ENCODE measurements at places on chromosomes 2 and 18.

- no peak for DNase-seq
These were observed 88.0 kb downstream of the ITGB1BP1 start for GRCh38 chr2:9335322-9335832.

DNA sequence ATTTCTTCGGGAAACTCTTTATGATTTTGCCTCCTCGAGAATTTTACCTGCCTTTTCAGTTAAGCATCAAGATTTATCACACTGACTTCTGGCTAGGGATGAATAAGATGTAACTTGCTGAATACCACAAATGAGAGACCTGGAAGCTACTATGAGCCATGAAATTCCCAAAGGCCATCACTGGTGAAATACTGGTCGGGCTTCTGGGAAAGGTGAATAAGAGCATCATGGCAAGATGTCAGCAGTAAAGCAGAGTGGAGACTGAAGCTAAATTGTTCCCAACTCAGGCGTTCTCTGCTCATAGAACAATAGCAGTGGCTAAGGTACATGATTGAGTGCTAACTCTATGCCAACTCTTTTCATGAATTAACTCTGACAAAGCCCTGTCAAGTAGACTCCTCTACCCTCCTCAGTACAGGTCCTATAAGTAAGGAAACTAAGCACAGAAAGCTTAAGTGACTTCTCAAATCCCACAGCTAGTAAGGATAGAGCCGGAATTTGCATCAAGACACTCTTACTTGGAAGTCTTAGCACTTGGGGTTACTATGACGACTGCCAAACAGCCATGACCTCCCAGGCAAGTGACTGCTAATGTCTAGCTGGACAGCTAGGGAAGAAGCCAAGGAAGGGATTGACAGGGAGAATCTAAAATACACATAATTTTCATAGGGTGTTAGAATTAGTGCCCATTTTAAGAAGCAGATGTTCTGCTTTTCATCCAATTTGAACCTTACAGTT, 22.7 kb upstream of the DSC3 start:
- no peak for DNase-seq

DNA sequence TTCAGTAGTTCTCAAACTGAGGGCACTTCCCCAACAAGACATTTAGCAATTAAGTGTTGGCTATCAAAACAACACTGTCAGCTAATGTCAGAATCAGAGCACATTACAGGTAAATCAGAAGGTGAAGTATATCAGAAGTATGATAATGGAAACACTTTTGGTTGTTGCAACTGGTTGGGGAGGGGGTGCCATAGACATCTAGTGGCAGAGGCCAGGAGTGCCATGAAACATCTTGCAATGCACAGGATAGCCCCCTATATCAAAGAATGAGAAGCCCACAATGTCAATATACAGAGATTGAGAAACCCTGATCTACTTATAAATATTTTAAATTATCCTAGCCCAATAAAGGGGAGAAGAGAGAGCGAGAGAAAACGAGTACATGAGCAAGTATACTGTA, 4.9 kb upstream of the XPO1 start:
- DNase-seq = no peak

DNA sequence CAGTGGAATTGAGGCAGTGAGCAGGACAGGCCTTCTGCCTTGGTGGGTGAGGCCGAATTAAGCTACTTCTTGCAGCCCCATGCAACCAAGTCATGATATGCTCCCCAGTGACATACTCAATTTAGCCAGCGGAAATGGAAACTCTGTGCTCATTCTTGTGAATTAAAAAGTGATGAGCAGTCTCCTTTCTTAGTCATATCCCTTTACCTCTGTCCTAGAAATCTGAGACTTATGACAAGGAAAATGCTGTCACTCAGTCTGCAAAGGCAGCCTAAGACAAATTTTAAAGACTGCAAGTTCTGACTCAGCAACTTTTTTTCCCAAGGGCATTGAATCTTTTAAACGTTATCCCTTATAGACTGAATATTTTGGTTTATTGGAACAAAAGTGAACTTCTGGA, 218.2 kb downstream of the SH3BP4 start:
- no peak for DNase-seq

- no peak for DNase-seq
These were observed 86.5 kb downstream of the CDCA7 start for GRCh38 chr2:173441222-173441621.

DNA sequence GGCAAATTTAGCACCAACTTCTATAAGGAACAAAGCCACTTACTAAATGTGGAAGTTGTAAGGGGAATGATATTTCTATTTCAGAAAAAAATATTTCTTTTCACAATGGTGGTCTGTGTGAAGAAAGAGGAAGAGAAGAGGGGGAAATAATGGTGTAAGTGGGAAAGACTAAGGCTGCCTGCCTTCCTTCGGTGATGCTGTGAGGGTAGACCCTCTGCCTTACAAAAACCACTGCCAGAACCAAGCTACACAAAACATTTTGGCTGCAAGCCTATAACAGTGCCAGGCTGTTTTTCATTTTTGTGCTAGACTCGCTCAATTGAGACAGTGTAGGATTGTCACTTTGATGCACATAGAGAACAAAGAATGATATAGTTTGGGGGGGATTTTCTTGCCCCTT, 286.6 kb downstream of the ZEB2 start:
- no peak for DNase-seq

DNA sequence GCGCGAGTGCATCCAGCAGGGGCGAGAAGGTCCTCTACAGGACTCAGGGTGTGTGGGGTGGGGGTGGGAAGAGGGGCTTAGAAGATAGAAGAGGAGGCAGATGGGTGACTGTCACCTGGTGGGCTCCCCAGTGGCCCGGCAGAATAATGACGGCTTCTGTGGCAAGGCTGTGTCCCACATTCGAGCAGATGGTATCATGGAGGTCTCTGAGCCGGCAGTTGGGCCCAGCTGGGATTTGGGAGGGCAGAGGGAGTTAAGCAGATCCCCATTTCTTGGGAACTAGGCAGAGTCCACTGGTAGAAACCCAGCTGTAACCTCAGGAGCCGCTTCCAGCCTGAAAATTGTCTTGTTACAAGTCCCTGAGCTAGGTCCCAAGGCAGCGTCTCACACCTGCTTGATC, 28.4 kb upstream of the DTNB start:
- DNase-seq = no peak

- DNase-seq = no peak
These were observed 239.2 kb upstream of the HS6ST1 start for GRCh38 chr2:128557831-128558241.

DNA sequence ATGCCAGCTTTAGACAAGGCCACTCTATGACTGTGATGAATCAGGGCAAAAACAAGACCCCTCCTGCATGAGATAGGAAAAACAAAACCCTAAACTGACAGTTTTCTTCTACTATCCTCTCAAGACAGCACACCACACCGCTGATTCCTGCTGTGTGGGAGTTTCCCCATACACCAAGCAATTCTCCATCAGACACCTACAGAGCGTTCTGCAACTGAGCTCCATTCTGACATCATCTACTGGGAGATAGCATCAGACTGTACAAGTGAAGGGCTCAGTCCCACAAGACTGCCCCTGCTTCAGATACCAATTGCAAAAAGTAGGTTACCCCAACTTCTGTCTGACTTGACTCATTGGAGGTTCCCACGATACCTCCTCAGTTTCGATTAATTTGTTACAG, 130.6 kb downstream of the TSN start:
- no peak for DNase-seq

DNA sequence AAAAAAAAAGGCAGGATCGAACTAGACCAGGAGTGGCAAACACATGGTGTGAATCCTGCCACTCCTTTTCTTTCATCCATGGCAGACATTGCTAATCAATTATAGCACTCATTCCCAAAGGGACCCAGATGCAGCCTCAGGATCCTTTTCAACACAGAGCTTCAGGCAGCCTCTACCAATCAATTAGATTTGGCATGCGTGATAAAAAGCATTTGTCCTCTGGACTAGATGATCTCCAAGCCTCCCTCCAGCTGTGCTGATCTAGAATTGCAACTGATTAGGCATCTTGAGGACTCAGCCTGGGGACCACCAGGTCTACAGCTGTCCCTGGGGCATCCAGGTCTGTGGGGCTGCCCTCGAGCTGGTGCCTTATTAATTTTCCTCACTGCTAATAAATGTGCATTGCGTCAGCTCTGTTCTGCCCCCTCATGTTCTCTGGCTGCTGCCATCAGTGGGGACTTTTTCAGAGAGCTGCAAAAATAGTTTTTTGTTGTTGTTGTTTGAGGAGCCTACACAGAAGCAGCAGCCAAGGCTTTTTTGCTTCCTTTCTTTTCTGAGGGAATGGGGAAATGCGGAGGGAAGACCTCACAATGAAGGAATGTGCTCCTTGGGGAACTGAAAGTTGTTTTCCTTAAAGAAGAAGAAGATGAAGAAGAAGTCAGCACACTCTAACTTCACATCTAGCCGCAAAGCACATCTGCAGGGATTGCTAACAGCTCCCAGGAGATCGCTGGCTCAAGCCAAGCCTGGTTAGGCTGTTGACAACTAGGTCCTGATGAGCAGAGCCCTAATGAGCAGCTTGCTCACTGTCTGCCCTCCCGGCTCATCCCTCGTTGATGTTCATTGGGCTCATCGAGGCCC, 8.8 kb upstream of the ATOH8 start:
- no peak for DNase-seq

DNA sequence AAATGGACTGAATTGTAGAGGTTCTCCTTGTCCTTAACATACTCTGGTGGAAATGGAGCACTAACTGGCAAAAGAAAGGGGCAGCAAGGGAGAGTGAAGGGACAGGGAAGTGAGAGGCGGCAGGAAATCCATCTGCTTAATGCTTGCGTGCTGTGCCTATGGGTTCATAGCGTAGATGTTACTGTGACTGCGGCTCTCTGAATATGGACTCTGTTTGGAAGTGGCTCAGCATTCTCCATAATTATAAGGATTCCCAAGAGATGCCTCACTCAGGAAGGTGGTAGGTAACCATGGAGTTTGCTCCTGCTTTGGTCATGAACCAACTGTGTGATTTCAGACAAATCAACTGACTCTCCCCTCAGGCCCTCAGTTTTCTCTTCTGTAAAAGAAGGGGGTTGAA, 50.0 kb downstream of the MYO3B start:
- no peak for DNase-seq

- DNase-seq = no peak
These were observed 6.0 kb upstream of the NFE2L2 start for GRCh38 chr2:177270531-177270930.

DNA sequence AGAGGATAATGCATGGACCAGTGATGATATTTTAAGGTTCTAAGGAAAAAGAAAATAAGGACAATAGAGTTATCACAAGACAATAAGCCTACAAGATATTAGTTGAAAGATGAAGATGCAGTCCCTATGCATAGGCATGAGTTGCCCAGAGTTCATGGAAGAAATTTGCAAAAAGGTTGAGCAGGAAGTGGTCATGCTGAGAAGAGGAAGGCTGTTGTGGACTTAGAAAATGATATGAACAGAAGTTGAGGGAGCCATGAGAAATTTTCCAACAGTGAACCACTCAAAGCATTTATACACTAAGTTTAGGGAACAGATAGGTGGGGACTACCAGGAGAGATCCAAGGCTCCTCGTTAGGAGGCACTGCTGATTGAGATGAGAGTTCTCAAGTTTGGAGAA, 3.5 kb downstream of the OSBPL6 start:
- DNase-seq = no peak

- no peak for DNase-seq
These were observed 43.3 kb downstream of the TMEM200C start for GRCh38 chr18:5851998-5852397.

DNA sequence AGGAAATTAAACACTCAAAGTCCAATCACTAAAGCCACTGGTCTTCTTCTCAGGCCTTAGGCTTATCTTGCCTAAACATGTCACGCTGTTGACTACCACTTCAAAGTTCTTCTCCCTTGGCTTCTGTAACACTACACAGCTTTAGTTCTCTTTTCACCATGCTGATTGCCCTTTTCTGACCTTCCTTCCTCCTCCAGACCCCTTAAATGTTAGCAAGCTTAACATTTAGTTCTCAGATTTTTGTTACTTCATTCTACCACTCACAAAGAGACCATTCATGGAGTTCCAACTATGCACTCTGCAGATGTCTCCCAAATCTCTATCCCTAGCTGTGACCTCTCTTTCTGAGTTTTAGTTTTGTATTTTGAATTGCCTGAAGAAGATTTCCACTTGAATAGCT, 64.4 kb downstream of the TTC21B start:
- DNase-seq = no peak

- no peak for DNase-seq
These were observed 798.8 kb upstream of the HS6ST1 start for GRCh38 chr2:129117434-129117833.

- no peak for DNase-seq
These were observed 131.5 kb downstream of the HDAC4 start for GRCh38 chr2:239269173-239269885.

- no peak for DNase-seq
These were observed 99.9 kb downstream of the NFATC1 start for GRCh38 chr18:79495591-79496071.

DNA sequence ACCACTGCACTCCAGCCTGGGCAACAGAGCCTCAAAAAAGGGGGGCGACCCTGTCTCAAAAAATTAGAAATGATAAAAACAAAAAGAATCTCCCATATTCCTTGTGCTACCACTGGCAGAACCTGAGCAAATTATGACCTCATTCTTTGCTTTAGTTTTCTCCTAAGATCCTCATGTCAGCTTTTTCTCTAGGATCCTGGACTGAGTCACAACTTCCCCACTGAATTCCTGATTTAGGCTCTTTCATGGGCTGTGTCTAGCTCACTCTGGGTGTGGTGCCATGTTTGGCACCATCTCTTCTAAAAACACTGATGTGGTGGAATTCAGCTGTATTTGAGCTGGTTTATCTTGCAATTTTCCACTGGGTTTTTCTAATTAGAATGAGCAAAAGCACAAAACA, 37.1 kb downstream of the EXOC6B start:
- DNase-seq = no peak

GRCh38 chr2:207762146-207762545, 7.6 kb downstream of the FZD5 start:
- DNase-seq = no peak

DNA sequence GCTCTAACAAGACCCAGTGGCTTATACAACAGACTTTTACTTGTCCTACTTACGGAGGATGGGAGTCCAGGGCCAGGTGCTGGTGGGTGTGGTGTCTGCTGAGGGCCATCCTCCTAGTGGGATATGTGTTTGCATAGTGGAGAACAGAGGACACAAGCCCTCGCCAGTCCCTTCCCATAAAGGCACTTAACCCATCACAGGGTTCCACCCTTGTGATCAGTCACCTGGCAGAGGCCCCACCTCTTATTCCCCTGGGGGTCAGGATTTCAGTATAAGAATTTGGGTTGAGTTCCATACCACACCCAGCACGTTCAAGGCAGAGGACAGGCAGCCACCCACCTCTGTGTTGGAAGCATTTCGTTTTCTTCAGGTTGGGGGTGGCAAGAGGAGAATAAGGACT, 259.0 kb downstream of the AGAP1 start:
- no peak for DNase-seq

GRCh38 chr2:38524580-38524979, 78.1 kb downstream of the HNRNPLL start:
- no peak for DNase-seq

Data from GM19239 (cell line).